ENCODE measurements at places on chromosomes 16 and 17.
A peak's percentile ranks its signal among the peaks of the same experiment; 100 is the strongest.

- DNase-seq = peak; percentile 26
These were observed 2.1 kb downstream of the SCARF1 start for GRCh38 chr17:1643293-1643998.

DNA sequence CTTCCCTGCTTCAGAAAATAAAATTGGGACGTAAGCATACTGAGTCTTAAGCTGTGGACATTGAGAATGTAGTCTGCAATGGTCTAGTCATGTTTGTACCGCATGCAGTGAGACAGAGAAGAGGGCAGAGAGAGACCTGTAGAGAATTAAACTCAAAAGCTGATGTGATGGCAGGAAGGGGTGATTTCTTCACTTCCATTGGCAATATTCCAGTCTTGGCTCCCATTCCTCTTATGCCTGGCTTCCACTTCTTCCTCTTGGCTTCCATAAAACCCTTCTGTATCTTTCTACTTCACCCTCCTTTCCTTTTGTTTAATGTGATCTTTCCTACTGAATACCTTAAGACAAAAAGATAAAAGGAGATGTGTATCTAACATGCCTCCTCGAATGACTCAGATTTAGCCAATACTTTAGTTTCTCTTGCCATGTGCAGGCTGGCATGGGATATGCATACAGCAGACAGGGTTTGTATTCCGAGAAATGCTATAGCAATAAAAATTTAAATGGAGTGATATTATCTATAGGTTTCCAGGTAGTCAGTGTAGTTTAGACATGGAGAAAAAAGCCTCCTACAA is 423.1 kb upstream of the DYNLRB2 start:
- no peak for DNase-seq

GRCh38 chr17:77125432-77125901 is 15.3 kb upstream of the SEC14L1 start:
- no peak for DNase-seq

- no peak for DNase-seq
These were observed 12.5 kb downstream of the ZSCAN32 start for GRCh38 chr16:3388325-3388724.

DNA sequence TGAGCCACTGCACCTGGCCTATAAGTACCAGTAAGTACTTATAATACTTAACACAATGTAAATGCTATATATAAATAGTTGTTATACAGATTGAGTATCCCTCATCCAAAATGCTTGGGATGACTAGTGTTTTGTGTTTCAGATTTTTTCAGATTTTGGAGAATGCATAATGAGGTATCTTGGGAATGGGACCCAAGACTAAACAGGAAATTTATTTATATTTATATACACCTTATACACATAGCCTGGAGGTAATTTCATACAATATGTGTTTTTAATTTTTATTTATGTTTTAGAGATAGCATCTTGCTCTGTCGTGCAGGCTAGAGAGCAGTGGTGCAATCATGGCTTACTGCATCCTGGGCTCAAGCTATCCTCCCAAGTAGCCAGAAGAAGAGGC is 9.8 kb upstream of the GCSH start:
- DNase-seq = no peak

- DNase-seq = no peak
These were observed 32.5 kb upstream of the RAI1 start for GRCh38 chr17:17648762-17649161.

DNA sequence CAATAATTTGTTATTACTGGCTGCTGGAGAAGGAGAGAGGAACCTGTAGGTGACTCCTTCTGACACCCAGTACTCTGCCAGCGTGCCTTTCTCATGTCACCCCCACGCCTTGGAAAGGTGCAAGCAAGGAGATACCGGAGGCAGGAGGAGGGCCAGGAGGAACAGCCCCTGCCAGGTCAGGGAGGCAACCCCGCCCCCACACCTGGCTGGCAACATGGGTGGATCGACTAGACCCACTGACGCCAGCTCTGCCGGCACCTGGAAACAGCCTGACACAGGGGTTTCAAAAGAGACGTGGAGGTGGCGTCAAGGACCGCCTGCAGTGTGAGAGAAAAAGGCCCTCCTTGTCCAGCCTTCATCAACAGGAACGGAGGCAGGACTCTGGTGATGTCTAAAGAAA is 62.3 kb downstream of the CYB5B start:
- DNase-seq = no peak

GRCh38 chr16:26526633-26527032 is 540.1 kb upstream of the C16orf82 start:
- no peak for DNase-seq

DNA sequence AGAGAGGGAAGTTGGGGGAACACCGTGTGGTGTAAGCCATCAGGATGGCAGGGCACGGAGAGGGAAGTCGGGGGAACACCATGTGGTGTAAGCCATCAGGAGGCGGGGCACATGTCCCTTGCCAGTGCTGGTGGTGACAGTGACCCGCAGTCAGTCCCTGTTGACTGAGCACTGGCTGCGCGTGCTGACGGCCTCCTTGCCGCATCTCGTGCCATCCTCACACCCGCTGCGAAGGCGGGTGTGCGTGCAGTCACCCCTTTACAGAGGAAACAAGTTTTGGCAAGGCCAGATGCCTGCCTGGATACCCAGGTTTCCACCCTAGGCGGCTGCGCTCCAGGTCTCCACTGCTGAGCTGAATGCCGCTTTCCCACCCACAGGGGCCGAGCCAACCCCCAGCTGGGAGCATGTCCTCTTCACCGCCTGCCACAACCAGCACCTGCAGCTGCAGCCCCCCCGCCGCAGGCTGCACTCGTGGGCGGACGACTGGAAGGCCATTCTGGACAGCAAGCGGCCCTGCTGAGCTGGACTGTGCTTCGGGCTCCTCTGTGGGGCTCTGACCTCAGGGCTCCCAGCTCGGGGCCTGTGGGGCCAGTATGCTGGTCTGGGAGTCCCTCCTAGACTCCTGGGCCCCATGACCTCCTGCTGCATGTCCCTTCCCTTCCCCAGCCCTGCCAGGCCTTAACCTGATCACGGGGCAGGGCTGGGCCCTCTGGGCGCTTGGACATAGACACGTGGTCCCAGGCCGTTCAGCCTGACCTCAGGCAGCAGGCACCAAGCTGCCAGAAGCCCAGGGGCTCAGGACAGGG is 43.5 kb downstream of the NT5M start:
- DNase-seq = no peak

DNA sequence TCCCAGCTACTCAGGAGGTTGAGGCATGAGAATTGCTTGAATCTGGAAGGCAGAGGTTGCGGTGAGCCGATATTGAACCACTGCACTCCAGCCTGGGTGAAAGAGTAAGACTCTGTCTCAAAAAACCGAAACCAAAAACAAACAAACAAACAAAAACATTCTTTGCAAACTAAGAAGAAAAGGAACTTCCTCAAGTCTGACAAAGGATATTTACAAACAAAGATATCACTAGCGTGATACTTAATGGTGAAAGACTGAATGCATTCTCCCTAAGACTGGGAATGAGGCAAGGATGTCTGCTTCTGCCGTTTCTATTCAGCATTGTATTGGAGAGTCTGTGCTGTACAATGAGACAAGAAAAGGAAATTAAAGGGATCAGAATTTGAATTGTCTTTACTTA is 10.5 kb upstream of the MPO start:
- DNase-seq = no peak

Data from stimulated activated CD8-positive, alpha-beta memory T cell treated with anti-CD3 and anti-CD28 coated beads, Interleukin-7, amount 100 ng/mL, for 1 hour (primary cell).